ENCODE measurements at places on chromosomes 5 and 9.
A peak's percentile ranks its signal among the peaks of the same experiment; 100 is the strongest.

- DNase-seq, result no peak
These were observed 530 bp downstream of the UCK1 start for GRCh38 chr9:131530546-131530919.

- DNase-seq, result no peak
These were observed 6.5 kb downstream of the SH3PXD2B start for GRCh38 chr5:172447646-172448365.

GRCh38 chr9:1366276-1366675 lies 316.1 kb downstream of the DMRT2 start:
- peak; percentile 27 for DNase-seq

DNA sequence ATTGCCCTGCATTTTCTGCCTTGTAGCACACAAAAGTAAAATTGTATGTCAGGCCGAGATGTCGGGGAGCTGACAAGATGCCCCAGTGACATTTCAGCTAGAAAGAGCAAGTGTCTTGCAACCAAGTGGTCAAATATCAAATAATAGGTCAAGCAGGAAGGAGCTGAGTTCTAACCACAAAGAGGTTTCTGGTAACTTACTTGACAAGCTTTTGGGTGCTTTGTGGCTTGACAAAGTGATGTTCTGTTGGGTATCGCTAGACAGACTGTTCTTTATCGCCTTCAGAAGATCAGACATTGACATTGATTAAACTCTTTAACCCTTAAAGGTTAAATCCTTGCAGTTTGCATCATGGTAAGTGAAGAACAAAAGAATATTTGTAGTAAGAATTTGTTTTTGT lies 419.9 kb downstream of the CCDC171 start:
- DNase-seq, result no peak

GRCh38 chr5:54820346-54821134 lies 164.9 kb downstream of the ESM1 start:
- DNase-seq, result no peak

GRCh38 chr5:1448511-1449011 lies 3.3 kb upstream of the SLC6A3 start:
- no peak for DNase-seq

- DNase-seq, result no peak
These were observed 78.1 kb upstream of the UNC5A start for GRCh38 chr5:176732306-176732705.
